Heart right ventricle (tissue), 16 donors: ENCODE measurements at places on chromosomes 16 and 17.

DNA sequence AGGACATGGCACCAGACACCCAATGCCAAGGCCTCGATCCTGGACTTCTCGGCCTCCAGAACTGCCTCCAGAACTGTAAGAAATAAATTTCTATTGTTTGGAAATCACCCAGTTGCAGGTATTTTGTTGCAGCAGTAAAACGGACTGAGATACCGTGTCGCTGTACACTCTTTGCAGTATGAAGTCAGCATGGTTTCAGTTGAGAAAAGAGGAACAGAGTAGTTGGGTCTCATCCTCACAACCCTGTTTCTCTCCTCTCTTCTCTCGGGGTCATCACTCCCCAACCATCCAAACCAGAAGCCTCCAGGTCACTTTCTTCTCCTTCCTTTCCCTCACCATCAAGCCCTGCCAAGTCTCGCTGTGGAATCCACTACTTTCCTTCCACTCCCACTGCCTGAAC lies 77.8 kb downstream of the ADCY9 start:
- H3K27ac ChIP-seq = no peak overlapping the region
- no peak overlapping the region for H3K4me3 ChIP-seq
- H3K4me1 ChIP-seq = no peaks in the 10 kb centered on the region

DNA sequence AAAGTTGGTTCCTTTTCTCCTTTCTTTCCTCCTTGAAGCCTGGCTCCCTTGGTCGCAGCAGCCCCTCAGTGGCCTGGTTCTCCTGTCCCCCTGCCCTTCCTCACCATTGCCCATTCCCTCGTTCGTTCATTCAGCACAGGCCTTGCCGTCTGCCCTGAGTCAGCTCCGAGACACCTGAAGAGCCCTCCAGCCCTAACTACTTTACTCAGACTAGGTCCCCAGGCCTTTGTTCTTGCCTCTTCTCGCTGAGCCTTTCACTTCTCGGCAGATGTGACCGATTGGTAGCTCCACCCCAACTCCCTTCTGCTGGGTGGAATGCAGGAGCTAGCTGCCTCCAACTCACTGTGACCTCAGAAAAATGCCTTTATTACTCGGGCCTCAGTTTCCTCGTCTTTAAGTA lies 7.0 kb upstream of the ADAM11 start:
- peaks cover 17% of the 10 kb centered on the region for H3K36me3 ChIP-seq
- no peak for DNase-seq
- no peaks in the 10 kb centered on the region for H3K4me1 ChIP-seq
- no peaks in the 10 kb centered on the region for H3K27me3 ChIP-seq
- no peak overlapping the region for H3K27ac ChIP-seq

DNA sequence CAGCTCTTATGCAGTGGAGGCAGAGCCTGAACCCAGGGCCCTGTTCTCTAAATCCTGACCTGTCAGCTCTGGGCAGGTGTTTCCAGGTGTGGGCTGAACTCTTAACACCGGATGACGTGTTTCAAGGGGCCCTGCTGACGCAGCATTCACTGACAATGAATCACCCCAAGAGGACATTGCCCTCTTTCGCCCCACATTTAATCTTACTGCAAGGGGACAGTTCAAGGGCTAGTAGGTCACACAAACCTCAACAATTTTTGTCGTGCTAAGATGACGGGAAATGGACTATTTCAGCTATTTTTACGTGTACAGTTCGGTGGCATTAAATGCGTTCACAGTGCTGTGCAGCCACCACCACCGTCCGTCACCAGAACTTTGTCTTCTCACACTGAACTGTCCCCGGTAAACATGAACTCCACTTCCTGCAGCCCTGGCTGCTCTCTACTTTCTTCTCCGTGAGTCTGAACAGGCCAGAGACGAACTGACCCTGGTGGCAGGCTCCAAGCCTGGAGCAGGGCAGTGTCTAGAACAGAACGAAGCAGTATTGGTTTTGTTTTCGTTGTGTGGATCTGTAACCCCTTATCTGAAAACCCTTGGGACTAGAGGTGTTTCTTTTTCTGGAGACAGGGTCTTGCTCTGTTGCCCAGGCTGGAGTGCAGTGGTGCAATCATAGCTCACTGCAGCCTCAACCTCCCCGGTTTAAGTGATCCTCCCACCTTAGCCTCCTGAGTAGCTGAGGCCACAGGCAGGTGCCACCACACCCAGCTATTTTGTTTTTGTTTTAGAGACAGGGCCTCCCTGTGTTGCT lies 88.4 kb upstream of the CIBAR2 start:
- DNase-seq = no peak
- H3K4me1 ChIP-seq = peaks cover 11% of the 10 kb centered on the region
- no peak overlapping the region for H3K4me3 ChIP-seq

DNA sequence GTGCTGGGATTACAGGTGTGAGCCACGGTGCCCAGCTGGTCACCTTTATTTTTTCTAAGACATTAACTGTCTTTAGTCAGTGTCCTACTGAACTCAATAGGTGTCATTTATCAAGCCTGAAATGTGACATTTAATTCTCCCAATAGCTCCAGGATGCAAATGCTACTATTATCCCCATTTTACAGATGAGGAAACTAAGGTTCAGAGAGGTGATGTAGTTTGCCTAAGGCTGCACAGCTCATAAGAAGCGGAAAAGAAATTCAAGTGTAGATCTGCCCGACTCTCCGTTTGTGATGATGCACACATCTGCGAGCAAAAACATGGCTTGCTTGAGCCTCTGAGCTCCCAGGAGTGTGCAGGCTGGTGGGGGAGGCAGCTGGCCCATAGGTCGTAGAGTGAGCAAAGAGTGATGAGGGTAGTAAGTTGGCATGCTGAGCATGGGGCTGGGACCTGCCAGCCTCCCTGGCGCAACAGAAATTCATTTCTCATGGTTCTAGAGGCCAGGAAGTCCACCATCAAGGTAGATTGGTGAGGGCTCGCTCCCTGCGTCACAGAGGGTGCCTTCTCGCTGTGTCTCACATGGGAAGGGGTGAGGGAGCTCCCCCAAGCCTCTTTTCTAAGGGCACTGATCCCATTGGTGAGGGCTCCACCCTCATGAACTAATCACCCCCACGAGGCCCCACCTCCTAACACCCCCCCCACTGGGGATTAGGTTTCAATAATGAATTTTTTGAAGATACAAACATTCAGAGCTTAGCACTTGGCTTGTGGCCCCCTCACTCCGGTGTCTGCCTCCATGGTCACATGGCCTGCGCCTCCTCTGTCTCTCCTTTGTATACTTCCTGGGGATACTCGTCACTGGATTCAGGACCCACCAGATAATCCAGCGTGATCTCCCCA lies 141.5 kb upstream of the PLCG2 start:
- no peaks in the 10 kb centered on the region for H3K27me3 ChIP-seq
- H3K4me3 ChIP-seq = no peak overlapping the region
- H3K36me3 ChIP-seq = peaks cover 2% of the 10 kb centered on the region
- DNase-seq = no peak
- peaks cover 42% of the 10 kb centered on the region for H3K4me1 ChIP-seq
